ENCODE measurements at places on chromosomes 6 and 20. TPM values are rescaled to one million over a fixed set of nuclear protein-coding genes. Genes with fewer than 3 reads are reported as not detected.

Gene CST1
- not detected for total RNA-seq

Gene PLN
- total RNA-seq, result not detected

Gene PLAGL1
- 2.7 TPM for total RNA-seq

Gene SUMO4
- 8.5 TPM for total RNA-seq

Gene POM121L2
- not detected for total RNA-seq

Gene PKIB
- 0.19 TPM for total RNA-seq

Gene BMP7
- not detected for total RNA-seq

Gene VWA7
- 3.9 TPM for total RNA-seq

Gene SPATS1
- total RNA-seq, result not detected

Gene SLC22A2
- not detected for total RNA-seq

Measured in activated naive CD4-positive, alpha-beta T cell treated with anti-CD3 and anti-CD28 coated beads, Interleukin-2, amount 10 ng/mL, durations not matched to agents 5 hours and 36 hours (primary cell).